ENCODE measurements at places on chromosomes 12 and 14. TPM values are rescaled to one million over a fixed set of nuclear protein-coding genes. Genes with fewer than 3 reads are reported as not detected.

GRCh38 chr12:127516467-127516866, 750.5 kb upstream of the TMEM132C start:
- DNase-seq = no peak

DNA sequence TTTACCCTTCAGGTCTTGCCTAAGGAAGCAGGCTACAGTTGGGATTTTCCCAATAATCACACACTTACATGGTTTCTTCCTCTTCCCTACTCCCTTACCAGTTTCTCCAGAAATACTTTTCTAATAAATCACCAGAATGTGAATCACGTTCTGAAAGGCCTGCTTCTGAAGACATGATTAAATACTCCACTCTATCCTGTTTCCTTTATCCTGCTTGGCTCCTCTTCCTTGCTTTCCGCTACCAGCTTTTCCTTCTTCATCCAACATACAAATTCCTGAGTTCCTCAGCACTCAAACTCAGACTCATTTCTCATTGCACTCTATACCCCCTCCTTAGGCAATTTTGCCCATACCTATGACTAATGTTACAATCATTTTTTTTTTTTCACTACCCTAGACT, 118.3 kb downstream of the MGAT4C start:
- DNase-seq = no peak

Gene RPGRIP1
- total RNA-seq = not detected

DNA sequence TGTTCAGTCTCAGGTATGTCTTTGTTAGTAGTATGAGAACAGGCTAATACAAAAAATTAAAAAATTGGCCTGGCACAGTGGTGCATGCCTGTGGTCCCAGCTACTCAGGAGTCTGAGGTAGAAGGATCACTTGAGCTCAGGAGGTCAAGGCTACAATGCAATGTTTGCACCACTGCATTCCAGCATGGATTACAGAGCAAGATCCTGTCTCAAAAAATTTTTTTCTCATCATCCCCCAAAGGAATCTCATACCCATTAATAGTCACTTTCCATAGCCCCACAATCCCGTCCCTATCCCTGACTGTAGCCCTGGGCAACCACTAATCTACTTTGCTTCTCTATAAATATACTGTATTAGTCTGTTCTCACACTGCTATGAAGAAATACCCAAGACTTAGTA, 57.8 kb downstream of the TTC8 start:
- DNase-seq = no peak

GRCh38 chr12:85807730-85808129, 28.5 kb downstream of the RASSF9 start:
- DNase-seq = no peak

GRCh38 chr14:96053600-96054381, 14.6 kb downstream of the C14orf132 start:
- no peak for DNase-seq

- no peak for DNase-seq
Measured at GRCh38 chr14:89371585-89372511, 45.2 kb downstream of the FOXN3 start.

Gene SRRM4
- total RNA-seq = not detected

DNA sequence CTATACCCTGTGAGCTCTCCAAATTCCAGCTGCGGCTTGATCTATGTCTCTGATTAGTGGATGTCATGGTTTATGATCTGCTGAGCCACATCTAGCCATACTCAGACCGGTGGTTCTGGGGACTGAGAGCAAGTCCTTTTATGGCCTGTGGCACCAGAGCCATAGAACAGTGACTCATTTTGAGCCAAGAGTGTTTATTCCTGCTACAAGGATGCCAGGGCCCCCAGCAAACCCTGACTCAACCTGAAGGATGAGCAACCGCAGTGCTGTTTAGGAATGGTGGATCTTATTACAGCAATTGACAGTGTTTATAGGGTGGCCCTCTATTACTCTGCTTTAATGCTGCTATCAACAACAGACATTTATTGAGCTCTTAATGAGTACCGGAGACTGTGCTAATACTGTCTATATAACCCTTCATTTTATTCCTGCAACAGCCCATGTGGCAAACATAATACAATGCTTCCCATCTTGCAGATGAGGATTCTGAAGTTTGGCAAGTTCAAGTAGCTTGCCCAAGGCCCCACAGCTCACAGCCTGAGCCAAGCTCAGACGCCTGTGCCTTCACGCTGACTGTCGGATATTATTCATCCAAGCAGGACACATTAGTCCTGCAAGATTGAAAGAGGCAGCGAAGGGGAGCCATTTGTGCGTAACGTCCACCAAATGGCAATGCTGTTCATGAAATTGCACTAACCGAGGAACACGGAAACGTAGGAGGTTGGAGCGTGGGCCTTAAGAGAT, 273.6 kb upstream of the PWP1 start:
- DNase-seq = no peak

Gene LRRC23
- total RNA-seq = 17.0 TPM

- DNase-seq = no peak
Measured at GRCh38 chr12:31887109-31887811, 72.0 kb upstream of the RESF1 start.

GRCh38 chr12:122081697-122082221, 3.2 kb downstream of the MLXIP start:
- DNase-seq = peak; percentile 80

Gene MAP1LC3B2
- 0.80 TPM for total RNA-seq

Gene FAM90A1
- total RNA-seq = 0.12 TPM

DNA sequence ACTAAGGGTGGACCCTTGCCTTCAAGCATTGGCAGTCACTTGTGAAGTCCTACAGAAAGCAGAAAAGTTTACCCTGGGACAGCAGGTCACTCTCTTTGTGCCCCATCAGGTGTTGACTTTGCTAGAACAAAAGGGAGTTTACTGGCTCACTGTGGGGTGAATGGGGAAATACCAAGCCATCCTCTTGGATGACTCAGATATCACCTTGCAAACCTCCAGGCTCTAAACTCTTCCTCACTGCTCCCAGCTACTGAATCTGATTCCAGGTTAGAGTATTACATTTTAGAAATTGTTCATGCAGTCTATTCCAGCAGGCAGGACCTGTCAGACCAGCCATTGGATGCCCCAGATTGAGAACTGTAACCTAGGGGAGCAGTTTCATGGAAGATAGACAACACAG, 7.3 kb upstream of the EDDM3B start:
- DNase-seq = no peak

DNA sequence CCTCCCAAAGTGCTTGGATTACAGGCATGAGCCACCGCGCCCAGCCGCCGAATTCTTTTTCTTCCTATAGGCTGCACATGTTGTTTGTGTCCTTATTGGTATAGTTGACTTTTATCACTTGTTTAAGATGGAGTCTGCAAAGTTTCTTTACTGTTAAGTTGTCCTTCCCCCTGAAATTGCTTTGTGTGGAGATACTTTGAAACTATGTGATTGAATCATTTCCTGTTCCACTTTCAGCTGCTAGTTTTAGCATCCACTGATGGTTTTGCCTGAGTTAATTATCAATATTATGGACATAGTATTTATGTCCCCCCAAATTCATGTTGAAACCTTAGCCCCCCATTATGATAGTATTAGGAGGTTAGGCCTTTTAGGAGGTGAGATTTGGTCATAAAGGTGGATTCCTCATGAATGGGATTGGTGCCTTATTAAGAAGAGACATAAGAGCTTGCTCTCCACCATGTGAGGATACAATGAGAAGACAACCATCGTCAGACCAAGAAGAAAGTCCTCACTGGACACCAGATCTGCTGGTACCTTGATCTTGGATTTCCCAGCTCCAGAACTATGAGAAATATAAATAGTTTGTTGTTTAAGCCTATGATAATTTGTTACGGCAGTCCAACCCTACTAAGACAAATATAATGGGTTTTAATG, 34.9 kb downstream of the PPHLN1 start:
- no peak for DNase-seq

Gene CMKLR1
- 2.3 TPM for total RNA-seq

DNA sequence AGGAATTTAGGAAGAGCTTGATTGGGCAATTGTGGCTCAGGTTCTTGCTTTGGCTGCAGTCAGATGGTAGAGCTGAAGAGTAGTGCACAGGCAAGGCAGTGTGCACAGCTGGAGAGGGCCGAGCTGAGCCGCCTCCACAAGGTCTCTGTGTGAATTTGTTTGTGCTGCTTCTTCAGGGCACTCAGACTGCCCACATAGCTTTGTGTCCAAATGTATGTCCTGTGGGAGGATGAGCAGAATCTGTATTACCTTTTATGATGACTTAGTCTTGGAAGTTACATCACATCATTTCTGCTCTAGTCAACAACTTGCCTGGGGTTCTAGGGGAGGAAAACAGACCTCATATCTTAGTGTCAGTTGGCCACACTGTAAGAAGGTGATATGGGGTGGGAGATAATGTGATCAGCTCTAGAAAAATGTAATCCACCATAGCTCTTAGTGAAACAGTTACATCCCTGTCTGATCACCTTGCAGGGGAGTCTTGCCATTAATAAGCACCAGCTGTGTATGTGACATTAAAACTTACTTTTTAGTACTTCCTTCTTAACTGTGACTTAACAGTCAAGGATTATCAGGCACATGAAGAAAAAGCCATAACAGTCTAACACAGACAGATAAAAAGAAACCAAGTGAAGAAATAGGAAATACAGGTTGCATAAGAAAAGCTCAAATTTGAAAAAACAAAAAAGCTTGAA, 53.4 kb downstream of the RCOR1 start:
- DNase-seq = no peak

DNA sequence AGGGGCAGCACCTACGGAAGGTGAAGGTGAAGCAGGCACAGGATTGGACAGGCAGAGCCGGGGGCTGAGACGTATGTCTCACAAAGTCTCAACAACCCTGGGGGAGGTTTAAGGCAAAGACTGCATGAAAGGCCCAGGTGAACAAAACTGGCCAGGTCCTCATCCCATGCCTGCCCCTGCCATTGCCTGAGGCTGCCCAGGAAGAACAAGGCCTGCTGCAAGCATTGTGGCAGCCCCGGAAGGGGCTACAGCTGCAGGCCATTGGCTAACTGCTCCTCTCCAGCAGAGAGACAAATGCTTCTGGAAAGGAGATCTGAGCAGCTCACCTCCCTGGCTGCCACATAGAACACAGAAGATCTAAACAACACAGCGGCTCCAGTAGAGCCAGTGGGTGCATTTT, 20.4 kb upstream of the TMEM179 start:
- no peak for DNase-seq

Gene DHRS2
- 5.2 TPM for total RNA-seq

GRCh38 chr14:51546099-51546498, 105.6 kb upstream of the FRMD6 start:
- DNase-seq = no peak

DNA sequence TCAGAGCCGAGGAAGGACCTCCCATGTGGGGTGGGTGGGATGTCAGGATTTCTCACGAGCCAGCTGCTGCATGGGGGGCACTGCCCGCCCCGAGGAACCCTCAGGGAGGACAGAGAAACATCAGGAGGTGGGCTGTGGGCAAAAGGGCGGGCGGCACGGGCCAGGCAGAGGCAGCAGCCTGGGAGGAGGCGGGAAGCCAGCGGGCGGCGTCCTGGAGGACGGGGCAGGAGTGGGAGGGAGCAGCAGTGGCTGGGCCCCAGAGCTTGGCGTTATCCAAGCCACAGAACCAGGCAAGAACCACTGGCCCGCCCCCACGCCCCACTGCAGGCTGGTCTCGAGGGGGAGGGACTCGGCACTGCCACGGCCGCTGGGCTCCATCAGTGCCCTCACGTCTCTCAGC, 2.4 kb downstream of the C14orf180 start:
- DNase-seq = no peak

DNA sequence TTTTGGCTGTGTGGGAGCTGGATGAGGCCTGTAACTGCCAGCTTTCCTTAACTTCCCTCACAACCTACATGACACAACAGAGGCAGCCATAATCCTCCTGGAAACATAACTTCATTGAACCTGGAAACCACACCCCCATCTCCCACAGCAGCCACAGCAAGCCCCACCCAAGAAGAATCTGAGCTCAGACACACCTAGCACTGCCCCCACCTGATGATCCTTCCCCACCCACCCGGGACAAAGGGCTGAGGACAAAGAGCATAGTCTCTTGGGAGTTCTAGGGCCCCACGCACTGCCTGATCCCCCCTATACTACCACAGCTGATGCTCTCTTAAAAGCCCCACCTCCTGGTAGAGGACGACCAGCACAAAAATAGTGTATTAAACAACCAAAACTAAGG, 29.6 kb upstream of the TSPAN8 start:
- no peak for DNase-seq

- no peak for DNase-seq
Measured at GRCh38 chr12:120230974-120231315, 30.0 kb upstream of the RPLP0 start.

DNA sequence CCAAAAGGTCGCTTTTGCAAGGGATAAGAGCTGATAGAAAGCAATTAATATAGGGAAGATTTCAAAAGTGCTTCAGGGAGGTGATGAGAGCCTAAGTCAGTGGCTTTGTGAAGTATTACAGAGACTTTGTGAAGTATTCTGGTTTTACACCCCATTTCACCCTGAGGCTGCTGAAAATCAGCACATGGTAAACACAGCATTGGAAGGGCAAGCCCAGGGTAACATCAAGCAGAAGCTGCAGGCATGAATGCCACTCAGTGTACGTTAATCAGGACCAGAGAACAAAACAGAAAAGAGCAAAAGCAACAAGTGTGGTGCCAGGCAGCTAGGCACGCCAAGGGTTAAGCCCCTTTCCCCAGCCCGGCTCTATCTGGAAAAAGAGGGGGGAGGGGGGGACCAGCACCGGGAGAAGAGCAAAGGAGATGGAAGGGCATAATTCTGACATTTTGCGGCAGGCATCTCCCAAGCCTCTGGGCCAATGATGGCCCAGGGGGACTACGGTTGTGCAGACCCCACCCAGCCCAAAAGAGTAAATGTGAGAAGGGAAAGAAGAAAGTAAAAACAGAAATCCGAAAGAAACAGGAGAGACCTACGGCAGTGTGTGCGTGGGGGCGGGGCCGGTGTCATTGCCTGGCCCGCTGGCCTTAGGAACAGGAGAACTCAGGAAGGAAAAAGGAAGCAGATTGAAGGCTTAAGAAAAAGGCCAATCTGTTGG, 58.9 kb downstream of the DHRS2 start:
- peak; percentile 45 for DNase-seq

GRCh38 chr14:74568380-74568649, 43.7 kb downstream of the LTBP2 start:
- no peak for DNase-seq

Gene C12orf42
- not detected for total RNA-seq

Gene PROX2
- total RNA-seq = not detected

- no peak for DNase-seq
Measured at GRCh38 chr12:104649217-104649824, 192.6 kb downstream of the CHST11 start.

Data from ovary (tissue), 10 donors.